ENCODE measurements at places on chromosomes 7 and 10. TPM values are rescaled to one million over a fixed set of nuclear protein-coding genes. Genes with fewer than 3 reads are reported as not detected.

DNA sequence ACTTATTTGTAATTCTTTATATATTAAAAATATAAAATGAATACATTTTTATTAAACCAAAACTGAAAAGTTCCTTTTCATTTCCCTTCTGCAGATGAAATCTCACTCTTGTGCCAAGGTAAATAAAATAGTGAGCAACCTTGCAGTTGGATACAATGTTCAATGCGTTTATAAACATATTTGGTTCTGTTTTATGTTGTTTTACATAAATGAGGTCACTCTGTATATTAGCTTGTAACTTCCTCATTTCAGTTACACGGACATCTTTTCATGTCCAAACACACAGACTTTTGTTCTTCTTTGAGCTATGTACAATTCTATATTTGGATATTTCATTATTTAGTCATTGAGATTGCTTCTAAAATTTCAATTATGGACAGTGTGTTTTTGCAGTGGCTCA lies 107.7 kb downstream of the BBS9 start:
- DNase-seq = no peak

SAP25 gene
- total RNA-seq = 0.19 TPM

DNA sequence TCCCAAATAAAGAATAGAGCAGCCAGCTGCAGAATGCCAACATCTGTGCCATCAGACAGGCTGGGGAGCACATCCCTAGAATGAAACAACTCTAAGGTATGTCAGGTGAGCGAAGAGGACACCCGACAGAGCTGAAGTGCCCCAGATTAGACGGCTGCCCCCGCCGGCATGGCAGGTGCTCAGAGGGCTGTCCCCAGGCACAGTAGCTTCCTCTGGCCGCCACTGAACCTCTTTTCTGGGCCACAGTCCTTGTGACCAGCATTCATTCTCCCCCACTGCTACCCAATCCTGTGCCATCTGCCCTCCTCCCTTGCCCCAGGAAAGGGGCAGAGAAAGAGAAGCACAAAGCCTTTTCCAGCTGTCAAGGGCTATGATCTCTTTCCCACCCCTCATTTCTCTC lies 41.7 kb downstream of the RGS10 start:
- DNase-seq = no peak

- DNase-seq = peak; percentile 46
Observed at GRCh38 chr10:48199580-48200377, 74.7 kb downstream of the FRMPD2 start.

DNA sequence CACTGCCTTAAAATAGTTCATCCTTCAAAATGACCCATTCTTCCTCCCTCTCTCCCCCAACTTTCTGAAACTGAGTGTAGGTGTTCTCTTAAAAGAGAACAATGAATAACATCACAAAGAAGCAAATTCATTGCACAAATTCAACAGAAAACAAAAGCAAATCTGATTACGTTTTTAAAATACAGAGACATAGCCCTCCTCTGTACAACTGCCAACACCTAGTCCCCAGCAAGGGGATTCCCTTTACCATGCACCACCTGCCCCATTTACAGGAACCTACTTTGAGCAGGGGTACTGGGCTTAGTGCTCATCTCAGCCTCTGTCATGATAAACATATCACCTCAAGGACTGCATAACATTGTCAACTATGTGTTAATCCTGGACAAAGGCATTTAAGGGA lies 302.8 kb upstream of the AOAH start:
- DNase-seq = no peak

TUBB8 gene
- not detected for total RNA-seq

ADAM8 gene
- total RNA-seq = 0.31 TPM

- DNase-seq = no peak
Observed at GRCh38 chr7:87391020-87391701, 45.7 kb downstream of the CROT start.

Measured in A172 (cell line).